ENCODE measurements at places on chromosomes 13 and 19. TPM values are rescaled to one million over a fixed set of nuclear protein-coding genes. Genes with fewer than 3 reads are reported as not detected.

GRCh38 chr13:106078191-106078590, 457.3 kb downstream of the EFNB2 start:
- H3K4me3 ChIP-seq, result no peak overlapping the region
- DNase-seq, result no peak
- no peaks in the 10 kb centered on the region for H3K36me3 ChIP-seq
- no peak overlapping the region for H3K27ac ChIP-seq

DNA sequence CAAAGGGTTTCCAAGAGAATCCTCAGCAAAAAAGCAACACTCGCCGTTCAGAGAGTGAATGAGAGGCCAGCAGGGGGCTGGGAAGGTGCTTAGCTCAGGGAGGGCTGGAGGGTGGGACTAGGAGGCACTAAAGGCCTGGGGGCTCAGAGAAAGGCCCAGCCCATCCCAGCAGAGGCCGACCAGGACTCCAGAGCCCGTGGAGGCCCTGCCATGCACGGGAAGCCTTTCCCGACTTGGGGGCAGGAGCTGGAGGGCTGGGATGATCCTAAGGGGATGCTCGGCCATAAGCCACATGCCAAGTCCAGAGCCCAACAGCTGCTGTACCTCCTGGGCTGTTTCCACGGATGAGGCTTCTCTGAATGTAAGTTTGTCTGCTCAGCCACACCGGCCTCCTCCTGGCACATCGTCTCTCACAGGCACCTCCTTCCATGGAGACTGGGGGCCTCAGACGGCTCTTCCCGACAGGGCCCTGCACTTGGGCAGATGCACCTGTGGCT, 19.5 kb downstream of the RASA3 start:
- peaks cover 88% of the 10 kb centered on the region for H3K4me1 ChIP-seq
- H3K27me3 ChIP-seq, result no peaks in the 10 kb centered on the region
- no peak for DNase-seq
- H3K27ac ChIP-seq, result peak overlapping the region; percentile 26
- H3K36me3 ChIP-seq, result peaks cover 38% of the 10 kb centered on the region

DNA sequence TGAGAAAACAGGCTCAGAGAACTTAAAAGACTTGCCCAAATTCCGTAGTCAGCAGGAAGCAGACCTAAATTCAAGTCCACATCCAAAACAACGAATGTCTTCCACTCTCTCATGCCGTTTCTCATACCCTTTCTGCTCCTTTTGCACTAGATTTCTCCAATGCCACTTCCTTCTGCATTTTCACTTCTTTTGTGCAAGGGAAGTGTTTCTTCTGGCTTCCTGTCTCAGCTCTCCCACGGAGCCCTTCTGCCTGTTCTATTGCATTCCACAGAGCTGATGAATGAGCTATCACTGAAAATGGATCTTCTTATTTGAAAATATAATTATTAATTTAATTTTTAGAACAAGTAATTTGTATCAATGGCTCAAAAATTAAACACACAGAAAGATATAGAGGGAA, 56.1 kb upstream of the STK24 start:
- no peaks in the 10 kb centered on the region for H3K4me1 ChIP-seq
- H3K36me3 ChIP-seq, result no peaks in the 10 kb centered on the region
- no peaks in the 10 kb centered on the region for H3K27me3 ChIP-seq
- no peak for DNase-seq

CCDC9 gene
- 49.6 TPM for total RNA-seq

- H3K27me3 ChIP-seq, result no peaks in the 10 kb centered on the region
- no peaks in the 10 kb centered on the region for H3K4me1 ChIP-seq
- H3K36me3 ChIP-seq, result no peaks in the 10 kb centered on the region
- no peak overlapping the region for H3K4me3 ChIP-seq
Observed at GRCh38 chr13:39185326-39185725, 147.1 kb downstream of the NHLRC3 start.

DNA sequence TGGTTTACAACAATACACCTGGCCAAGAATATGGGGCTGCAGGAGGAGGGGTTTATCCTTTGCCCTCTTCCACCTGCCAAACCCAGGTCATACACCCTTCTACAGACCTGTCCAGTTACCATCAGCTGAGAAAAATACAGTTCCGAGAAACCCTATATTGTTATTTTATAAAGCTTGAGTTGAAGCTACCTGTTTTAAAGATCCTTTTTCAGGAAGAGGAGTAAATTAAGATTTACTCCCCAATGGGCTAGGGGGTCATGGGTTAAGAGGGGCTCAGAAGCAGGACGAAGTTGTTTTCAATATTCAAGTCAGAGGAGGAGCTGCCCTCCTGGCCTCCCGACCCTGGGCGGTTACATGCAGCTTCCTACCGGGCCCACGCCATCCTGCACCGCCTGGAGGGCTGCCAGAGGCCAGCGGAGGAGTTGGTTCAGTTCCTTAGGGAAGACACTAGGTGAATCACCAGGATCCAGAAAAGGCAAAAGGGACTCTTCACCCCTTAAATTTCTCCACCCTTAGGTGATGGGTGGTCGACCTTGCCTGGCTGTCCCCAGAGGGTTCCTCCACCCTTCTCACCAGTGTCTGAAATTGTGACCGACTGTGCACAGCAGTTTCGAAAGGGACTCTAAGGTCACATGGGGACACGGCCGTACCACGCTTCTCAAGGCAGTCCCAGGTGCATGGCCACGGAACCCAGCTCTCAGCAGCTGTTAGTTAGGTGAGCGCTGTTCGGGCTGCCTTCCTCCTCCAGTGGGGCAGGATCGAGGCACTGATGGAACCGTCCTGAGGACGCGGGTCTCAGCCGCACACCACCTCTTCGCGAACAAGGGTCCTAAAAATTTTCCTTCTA, 1.2 kb downstream of the GJB2 start:
- H3K4me1 ChIP-seq, result peaks cover 24% of the 10 kb centered on the region
- no peaks in the 10 kb centered on the region for H3K36me3 ChIP-seq
- peak; percentile 27 for DNase-seq
- peaks cover 42% of the 10 kb centered on the region for H3K27me3 ChIP-seq

DNA sequence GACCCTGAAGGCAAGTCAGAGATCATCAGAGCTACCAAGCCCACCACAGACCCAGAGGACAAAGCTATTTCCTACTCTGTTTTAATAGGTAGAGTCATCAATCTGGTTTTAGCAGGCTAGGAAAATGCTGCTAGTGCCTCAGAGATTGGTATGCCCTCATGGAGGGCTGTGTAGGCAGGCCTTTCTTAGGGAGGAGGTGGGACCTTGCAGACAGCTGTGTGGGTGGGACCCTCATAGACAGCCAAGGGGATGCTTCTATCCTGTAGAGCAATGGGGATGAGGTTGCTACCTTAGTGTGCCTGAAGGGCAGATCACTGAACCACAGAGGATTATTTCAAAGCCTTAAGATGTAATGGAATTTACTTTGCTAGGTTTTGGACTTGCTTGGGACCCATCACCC, 534.9 kb upstream of the KLF12 start:
- DNase-seq, result no peak
- no peaks in the 10 kb centered on the region for H3K4me1 ChIP-seq
- H3K4me3 ChIP-seq, result no peak overlapping the region
- H3K27me3 ChIP-seq, result no peaks in the 10 kb centered on the region

DNA sequence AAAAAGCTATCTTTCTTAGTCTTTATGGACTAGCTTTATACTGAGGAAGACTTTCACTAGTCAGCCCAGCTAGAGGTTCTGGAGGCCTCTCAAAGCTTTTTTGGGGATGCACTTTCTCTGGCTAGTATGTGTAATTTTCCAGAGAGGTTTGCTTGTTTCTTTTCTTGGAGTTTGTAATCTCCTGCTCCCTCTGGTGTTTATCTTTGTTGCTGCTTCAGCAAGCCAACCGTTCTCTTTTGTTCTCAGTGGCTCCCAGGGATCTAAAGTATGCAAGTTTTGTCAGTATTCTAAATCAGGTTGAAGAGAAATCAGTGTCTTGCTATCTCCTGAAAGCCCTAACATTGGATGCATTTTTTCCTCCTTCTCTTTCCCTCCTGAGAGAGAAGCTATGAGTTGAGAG, 121.1 kb upstream of the MYO16 start:
- H3K27me3 ChIP-seq, result no peaks in the 10 kb centered on the region
- H3K36me3 ChIP-seq, result no peaks in the 10 kb centered on the region
- no peaks in the 10 kb centered on the region for H3K4me1 ChIP-seq
- no peak overlapping the region for H3K4me3 ChIP-seq
- peak; percentile 44 for DNase-seq
- no peak overlapping the region for H3K27ac ChIP-seq

KIR3DL2 gene
- total RNA-seq, result 24.0 TPM

CABP5 gene
- 0.96 TPM for total RNA-seq

DNA sequence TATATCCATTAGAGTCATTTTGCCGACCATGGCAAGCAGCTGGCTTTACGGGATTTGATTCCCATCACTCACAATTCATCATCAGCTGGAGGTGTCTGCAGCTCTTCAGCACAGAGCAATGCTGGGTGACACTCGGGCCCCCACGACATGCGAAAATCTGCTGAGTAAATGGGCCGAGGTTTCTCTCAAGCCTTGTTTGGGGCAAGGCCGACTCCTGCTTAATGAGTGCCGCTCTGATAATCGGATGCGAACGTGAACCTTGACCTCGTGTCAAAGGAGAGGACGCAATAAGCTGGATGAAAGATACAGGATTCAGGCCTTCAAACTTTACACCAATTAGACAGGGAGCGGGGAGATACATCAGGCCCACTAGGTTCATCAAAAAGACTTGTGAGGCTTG, 65.2 kb downstream of the GGACT start:
- no peaks in the 10 kb centered on the region for H3K27me3 ChIP-seq
- DNase-seq, result no peak
- H3K36me3 ChIP-seq, result peaks cover under 1% of the 10 kb centered on the region

DNA sequence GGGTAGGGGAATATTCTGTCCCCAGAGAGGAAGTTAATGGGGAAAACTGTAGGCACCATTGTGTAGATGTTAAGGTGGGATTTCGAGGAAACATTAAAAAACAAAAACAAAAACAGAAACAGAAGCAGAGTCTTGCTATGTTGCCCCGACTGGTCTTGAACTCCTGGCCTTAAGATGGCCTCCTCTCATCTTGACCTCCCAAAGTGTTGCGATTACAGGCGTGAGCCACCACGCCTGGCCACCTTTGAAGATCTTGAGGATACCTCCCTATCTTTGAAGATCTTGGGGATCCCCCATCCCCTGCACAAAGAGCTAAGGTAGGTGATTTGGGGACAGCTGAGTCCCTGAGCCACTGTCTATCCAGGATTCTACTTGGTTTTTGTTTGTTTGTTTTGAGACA, 553 bp upstream of the ICAM3 start:
- H3K4me1 ChIP-seq, result peaks cover 34% of the 10 kb centered on the region
- H3K27me3 ChIP-seq, result no peaks in the 10 kb centered on the region
- peaks cover 8% of the 10 kb centered on the region for H3K36me3 ChIP-seq
- H3K4me3 ChIP-seq, result peak overlapping the region; percentile 87

HS6ST3 gene
- total RNA-seq, result not detected

GRCh38 chr13:113814435-113814821, 49.4 kb downstream of the GAS6 start:
- H3K4me3 ChIP-seq, result no peak overlapping the region
- H3K36me3 ChIP-seq, result no peaks in the 10 kb centered on the region
- H3K27me3 ChIP-seq, result peaks cover 4% of the 10 kb centered on the region
- peaks cover 20% of the 10 kb centered on the region for H3K4me1 ChIP-seq
- no peak for DNase-seq
- H3K27ac ChIP-seq, result no peak overlapping the region

GRCh38 chr19:55283548-55284377, at the start of gene BRSK1:
Gene BRSK1 (plus strand): TSS chr19:55283997. CDS start chr19:55284443, 446 bp downstream.
- H3K27me3 ChIP-seq, result no peaks in the 10 kb centered on the region
- H3K4me1 ChIP-seq, result peaks cover 23% of the 10 kb centered on the region
- H3K27ac ChIP-seq, result no peak within 1 kb of the TSS
- no peak within 1 kb of the TSS for H3K4me3 ChIP-seq
- DNase-seq, result peak; percentile 67

DNA sequence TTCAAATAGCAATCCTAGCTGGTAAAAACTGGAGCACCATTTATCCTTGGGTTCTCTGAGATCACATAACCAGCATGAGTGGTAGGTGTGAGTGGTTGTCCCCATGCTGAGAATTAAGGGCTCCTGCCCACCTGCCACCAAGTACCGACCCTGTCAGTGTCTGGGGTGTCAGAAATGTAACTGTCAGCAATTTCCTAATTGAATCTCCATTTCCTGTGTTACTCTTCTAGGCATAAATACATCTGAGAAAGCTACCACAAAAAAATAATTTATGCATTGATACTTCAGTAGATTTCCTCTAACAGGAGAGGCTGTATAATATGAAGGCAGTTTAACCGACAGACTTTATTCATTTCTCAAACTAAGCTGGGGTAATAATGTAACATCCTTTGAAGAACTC, 25.1 kb downstream of the CPB2 start:
- H3K27me3 ChIP-seq, result no peaks in the 10 kb centered on the region
- H3K36me3 ChIP-seq, result no peaks in the 10 kb centered on the region
- no peak for DNase-seq
- H3K4me3 ChIP-seq, result no peak overlapping the region
- no peak overlapping the region for H3K27ac ChIP-seq

DNA sequence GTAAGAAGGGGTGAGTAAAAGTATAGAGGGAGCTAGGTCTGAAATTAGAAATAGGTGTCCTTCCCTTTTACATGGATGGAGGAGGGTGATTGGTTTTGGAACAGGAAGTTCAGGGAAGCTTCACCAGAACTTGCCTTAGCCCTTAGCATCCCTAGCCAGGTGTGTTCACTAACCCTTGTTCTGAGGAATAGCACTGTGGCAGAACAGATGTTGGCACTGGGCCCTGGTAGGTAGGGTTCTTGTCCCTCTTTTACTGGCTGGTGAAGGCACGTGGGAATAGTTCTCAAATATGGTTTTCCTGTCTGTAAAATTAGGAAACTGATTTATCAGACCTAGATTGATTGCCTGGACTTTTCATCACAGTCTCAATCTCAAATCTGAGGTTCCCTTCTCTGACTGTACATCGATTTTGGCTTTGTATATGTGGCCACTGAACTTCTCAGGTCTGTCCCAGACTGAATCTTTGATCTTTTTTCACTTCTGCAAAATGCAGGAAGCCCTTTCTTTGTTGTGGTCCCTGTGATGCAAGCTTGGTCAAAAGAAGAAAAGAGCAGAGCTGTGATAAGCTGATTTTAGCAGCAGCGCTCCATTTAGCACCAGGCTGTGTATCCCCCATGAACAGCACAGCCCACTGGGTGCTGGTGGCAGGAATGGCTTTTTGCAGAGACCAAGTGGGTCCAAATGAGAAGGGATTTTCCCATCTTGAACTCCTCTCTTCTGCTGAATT, 86.2 kb upstream of the HTR2A start:
- no peak overlapping the region for H3K4me3 ChIP-seq
- H3K4me1 ChIP-seq, result peaks cover 8% of the 10 kb centered on the region
- no peak overlapping the region for H3K27ac ChIP-seq
- no peak for DNase-seq

RNF17 gene
- not detected for total RNA-seq

ZNF841 gene
- total RNA-seq, result 32.4 TPM

GRCh38 chr13:99421758-99422585, 79.3 kb upstream of the TM9SF2 start:
- H3K27me3 ChIP-seq, result no peaks in the 10 kb centered on the region
- H3K4me1 ChIP-seq, result peaks cover 89% of the 10 kb centered on the region
- no peak overlapping the region for H3K27ac ChIP-seq
- DNase-seq, result peak; percentile 45
- H3K4me3 ChIP-seq, result no peak overlapping the region
- H3K36me3 ChIP-seq, result no peaks in the 10 kb centered on the region

OR4F17 gene
- total RNA-seq, result not detected

GRCh38 chr19:36041831-36042230, 9.2 kb upstream of the CLIP3 start:
- no peak overlapping the region for H3K27ac ChIP-seq
- H3K4me3 ChIP-seq, result no peak overlapping the region
- H3K36me3 ChIP-seq, result no peaks in the 10 kb centered on the region
- no peaks in the 10 kb centered on the region for H3K27me3 ChIP-seq

CGB5 gene
- not detected for total RNA-seq
